ENCODE measurements at places on chromosomes 4 and X.

DNA sequence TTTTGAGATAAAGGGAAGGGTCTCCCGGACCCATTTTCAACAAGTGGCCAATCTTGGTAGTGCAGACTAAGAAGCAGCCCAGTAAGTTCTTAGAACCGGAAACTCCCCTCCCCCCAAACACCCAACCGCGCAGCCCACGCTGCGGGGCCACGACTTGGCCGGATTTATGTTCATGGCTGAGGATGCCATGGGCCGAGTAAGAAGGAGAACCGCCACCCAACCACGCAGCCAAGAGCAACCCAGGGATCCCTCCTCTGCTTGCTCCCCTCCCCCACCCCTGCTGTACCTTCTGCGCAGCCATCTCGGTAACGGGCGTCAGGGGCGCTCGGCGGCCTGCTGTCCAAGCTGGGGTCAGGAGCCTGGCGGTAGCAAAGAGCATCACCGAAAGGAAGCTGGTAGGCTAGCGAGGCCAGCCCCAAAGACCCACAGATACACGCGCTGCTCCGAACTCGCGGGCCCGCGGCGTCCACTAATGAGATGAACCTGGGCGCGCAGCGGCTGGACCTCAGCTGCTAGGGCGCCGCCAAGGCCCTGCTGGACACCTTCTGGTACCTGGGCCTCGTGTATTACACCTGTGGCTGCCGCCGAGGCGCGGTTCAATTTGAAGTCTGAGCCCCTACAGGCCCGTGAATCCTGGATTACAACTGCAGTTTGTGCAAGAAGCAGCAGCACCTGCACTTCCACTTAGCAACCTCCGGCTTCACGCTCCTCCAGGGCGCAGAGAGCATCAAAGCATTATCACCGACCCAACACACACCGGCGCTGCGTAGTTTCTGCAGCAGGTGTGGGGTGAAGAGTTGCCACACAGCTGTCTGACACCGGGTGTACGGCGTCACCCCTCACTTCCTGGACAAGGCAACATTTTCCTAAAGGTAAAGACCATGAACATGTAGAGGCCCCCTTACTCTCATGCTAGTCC, 63.4 kb downstream of the NUDT10 start:
- no peak for DNase-seq

- no peak for DNase-seq
These were observed 46.6 kb upstream of the CLNK start for GRCh38 chr4:10731162-10731561.

GRCh38 chr4:66482186-66482585, 811.9 kb upstream of the EPHA5 start:
- no peak for DNase-seq

- no peak for DNase-seq
These were observed 257.8 kb downstream of the FAT4 start for GRCh38 chr4:125572601-125573000.

GRCh38 chrX:70168238-70169188, 8.8 kb upstream of the DGAT2L6 start:
- DNase-seq: peak; percentile 40

DNA sequence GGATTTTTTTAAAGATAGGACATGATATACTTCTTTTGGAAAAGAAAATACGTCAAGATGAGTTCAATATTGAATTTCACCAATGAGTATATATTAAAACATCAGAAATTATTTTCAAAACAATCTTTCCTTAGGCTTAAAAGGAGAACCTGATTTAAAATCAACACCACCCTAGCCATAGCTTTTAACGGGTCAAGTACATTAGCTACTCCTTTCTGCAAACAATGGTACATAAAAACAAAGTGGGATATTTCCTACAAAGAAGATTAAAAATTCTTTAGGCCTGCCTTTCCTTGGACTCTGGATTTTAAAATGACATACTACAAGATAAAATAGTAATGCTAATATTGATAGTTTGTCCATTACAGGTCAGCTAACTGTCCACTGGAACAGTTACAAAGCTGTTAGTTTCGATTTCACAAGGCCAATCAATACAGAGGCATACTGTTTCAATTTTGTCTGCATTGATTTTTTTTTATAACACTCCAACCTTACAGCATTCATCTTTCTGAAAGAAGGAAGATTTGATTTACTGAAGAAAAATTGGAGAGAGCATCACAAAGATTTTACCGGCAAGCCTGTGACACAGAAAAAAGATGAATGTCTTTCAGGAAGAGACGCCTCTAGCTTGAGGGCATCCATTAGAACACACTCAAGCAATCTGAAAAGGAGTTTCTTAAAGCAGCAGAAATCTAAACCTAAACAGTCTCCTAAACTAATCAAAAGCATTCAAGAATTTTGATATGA, 97.2 kb downstream of the MAB21L2 start:
- no peak for DNase-seq

GRCh38 chr4:165711912-165712311, 161.1 kb upstream of the TLL1 start:
- no peak for DNase-seq

DNA sequence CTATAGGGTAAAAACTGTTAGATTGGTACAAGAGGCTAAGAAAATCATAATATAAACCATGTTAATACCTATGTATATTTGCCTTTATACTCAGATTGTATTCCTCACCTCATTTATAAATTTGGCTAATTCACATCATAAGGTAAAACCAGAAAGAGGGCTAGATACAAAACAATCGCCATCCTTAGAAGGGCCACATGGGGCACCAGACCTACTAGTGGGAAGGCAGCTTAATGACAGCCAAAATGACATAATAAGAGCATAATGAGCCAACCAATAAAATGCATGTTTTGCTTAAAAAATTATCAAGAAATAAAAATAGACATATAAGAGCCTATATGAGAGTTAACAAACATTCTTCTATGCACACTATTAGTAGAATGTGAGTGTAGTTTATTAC, 107.3 kb upstream of the PRDX4 start:
- no peak for DNase-seq

- no peak for DNase-seq
These were observed 45.5 kb upstream of the PHEX start for GRCh38 chrX:21986596-21986995.

GRCh38 chrX:119181491-119181890, 53.9 kb upstream of the KIAA1210 start:
- no peak for DNase-seq

GRCh38 chr4:128337863-128338262, 50.2 kb upstream of the PGRMC2 start:
- DNase-seq: no peak

GRCh38 chr4:183876268-183876934, 28.7 kb upstream of the STOX2 start:
- DNase-seq: peak; percentile 68
